Colonic mucosa (tissue), 4 donors: ENCODE measurements at places on chromosomes 16 and 17.

GRCh38 chr17:50269477-50270434 lies 4.5 kb upstream of the TMEM92 start:
- peak; percentile 80 for DNase-seq

DNA sequence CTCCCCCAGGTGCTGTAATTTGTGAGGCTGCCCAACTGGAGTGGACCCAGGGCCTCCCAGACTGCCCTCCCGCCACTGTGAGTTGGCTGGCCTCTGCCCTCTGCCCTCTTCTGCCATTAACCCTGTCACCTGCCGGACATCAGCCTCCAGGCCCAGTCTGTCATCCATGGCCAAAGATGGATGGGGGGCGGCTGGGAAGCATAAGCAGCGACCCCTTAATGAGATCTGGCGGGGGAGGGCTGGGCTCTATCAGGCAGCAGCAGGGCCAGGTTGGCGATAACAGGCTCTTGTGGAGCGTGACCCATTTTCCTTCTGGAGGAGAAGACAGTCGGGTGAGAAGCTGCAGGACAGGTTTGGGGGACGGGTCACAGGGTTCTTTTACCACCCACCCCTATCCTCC lies 25.3 kb downstream of the CDK5RAP3 start:
- DNase-seq, result no peak

DNA sequence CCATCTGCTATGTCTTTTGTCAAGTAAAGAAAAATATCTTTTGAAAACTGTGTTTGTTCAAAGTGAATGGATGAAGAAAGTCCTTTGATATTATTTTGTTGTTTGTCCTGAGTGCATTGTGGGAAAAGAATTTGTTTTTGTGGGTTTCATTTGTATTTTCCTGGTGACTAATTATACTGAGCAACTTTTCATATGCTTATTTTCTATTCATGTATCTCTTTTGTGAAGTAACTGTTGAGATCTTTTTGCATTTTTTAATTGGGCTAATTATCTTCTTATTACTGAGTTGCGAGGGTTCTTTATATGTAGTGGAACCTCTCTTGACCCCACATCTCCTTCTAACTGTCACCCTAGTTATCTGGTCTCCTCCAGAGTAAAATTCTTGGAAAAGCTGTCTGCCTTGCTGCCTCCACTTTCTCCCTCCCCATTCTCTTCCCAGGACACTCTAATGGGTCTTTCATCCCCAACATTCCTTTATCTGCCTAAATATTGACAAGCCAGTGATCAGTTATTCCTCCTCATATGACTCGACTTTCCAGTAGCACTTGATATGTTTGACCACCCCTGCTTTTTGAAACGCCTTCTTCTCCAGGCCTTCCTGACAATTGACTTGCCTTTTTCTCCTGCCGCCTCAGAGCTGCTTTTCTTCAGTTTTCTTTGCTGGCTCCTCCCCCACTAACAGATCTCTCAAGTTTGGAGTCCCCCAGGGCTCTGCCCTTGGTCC lies 117.6 kb upstream of the HAS3 start:
- no peak for DNase-seq

DNA sequence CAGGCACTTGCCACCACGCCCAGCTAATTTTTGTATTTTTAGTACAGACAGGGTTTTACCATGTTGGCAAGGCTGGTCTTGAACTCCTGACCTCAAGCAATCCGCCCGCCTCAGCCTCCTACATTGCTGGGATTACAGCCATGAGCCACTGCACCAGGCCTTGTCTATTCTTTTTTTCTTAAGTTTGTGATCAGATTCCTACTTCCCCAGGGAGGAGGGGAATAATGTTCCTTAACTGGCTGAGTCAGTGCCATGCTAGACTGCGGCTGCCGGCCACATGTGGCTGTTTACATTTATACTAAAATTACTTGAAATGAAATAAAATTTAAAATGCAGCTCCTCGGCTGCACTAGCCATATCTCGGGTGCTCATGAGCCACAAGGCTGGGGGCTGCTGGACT lies 27.8 kb upstream of the USP36 start:
- DNase-seq, result no peak
